ENCODE measurements at places on chromosomes 12 and 14. TPM values are rescaled to one million over a fixed set of nuclear protein-coding genes. Genes with fewer than 3 reads are reported as not detected.

DNA sequence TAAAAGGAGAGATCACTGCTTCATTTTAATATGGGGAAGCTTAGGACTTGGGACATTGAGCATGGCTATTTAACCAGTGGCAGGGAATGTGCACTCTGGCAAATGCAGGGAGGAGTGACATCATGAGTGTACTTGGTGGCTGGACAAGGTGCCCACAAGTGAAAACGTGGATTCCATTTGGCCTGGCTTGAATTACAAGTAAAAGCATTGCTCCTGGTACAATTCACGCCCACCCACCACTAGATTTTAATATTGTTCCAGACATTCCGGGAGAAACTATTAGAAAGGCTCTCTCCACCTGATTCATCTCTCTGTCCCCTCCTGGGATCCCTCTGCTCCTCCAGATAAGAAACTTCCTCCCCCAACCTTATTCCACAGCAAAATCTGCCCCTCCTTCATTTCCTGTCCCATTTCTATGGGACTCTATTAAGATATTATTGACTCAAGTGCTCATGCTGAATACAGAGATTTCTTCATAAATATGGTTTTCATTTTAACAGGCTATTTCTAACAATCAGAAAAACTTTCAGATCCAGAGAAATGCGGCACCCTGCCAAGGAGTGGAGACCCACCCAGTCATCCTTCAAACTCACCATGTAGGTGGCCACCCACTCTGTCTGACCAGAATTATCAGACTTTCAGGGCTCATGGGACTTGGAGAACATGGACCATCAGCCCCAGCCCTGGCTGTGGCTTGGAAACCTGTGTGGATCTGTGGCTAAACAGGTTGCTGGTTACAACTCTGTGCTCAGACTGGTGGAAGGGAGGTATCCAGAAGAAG, 43.2 kb downstream of the SSPN start:
- no peak for DNase-seq

DNA sequence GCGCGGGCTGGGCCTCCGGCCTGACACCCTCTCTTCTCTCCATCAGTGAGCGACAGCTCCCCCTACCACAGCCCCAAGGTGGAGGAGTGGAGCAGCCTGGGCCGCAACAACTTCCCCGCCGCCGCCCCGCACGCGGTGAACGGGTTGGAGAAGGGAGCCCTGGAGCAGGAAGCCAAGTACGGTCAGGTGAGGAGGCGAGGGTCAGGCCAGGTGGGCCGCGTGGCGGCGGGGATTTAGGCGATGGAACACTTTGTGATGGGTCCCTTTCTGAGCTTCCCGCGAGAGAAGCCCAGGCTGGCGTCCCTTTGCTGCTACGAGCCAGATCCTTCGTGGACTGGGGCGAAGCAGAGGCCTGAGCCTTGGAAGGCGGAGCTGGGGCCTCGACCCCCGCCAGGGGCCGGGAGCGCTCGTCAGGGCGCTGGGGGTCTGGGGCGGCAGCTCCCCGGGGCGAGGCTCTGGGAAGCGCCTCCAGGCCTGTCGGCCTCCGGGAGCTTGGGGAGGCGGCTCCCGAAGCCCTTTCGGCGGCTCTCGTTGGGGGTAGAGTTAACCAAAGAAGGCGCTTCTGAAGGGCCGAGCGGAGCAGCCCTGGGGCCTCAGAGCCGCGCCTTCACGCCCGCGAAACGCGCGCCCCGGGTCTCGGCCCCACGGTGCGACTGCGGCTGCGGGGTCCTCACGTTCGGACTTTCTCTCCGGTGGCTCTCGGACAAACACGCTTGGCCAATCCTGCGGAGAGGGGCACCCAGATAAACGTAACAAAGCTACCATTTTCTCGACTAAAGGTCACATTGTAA, 5.0 kb downstream of the PAX9 start:
- no peak for DNase-seq

DNA sequence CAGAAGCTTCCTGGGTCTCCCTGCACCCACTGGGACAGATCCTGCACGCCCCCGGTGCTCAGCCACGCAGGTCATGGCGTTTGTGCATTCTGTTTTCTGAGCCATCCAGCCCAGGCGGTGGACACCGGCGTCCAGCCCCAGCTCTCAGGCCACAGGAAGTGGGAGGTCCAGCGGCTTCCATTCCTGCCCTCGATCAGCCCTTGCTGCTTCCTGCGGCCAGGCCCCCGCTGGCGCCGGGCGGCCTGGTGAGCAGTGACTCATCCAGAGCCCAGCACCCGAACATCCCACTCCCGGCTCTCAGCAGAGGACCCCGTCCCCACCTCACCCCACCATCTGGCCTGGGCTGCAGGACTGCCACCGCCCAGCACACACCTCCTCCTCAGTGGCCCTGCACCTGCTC, 18.0 kb upstream of the NUDT14 start:
- DNase-seq, result no peak

DNA sequence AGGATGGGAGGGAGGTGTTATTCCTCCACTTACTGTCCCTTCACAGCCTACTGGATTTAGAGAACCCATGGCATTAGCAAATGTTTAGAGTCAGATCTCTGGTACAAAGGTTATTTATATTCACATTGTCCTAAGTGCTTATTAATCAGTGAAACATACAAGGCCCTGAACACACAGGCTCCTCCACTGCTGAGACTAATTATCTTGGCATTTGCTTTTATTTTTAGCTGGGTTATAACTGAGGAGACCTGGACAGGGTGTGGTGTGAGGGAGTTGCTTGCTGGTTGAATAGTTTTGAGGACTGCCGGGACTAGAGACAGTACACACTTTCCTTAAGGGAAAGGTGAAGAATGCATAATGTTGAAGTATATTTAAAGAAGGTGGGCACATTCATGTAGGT, 77.5 kb downstream of the FIGNL2 start:
- DNase-seq, result no peak

DNA sequence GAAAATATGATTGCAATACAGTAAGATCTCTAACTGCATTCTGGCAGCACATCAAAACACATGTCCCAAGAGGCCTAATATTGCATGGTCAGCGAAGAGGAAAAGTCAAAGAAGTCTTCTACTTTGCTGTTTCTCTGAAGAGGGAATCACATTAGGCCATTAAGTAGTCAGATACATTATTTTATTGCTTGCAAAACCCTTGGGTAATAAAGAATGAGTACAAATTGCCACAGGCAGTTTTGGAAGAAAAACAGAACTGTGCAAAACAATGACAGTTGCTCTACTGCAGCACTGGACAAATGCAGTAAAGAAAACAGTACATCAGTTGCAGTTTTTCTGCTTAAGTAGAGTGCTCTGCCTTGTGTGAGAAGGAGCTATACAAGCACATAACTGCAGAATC, 211.9 kb downstream of the MED13L start:
- no peak for DNase-seq

DNA sequence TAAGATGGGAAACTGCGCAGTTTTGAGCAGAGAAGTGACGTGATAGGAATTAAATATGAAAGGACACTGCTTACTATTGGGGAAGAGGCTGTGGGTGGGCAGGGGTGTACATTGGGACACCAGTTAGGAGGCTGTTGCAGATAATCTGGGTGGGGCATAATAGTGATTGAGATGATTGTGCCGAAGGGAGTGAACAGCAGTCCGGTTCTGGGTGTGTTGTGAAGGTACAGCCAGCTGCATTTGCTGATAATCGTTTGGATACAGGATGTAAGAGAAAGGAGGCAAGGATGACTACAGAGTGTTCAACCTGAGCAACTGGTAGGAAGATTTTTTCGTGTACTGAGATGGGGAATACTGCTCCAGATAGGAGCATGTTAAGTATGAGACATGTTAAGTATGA, 205.2 kb upstream of the NEDD1 start:
- DNase-seq, result no peak

Gene OR6C2
- total RNA-seq, result not detected

Gene SERPINA5
- 7.7 TPM for total RNA-seq
